ENCODE measurements at places on chromosomes 1 and 21.

- no peak for DNase-seq
Observed at GRCh38 chr21:36166705-36167104, 10.1 kb downstream of the DOP1B start.

DNA sequence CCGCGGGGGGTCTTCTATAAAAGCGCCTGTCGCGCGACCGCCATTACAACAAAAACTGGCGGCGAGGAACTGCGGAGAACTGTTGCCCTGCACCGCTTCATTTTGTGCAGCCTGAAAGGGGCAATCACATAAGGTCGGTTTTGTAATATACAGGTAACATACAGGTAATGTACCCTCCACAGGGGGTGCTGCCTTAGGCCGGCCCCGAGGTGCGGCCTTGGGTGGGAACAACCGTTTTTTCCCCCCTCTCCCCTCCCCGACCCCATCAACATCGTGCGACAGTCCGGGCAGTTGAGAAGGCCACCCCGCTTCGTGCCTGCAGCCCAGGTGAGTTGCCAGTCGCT is at the start of gene BRDT:
TSS of gene BRDT (plus strand) at position 46 of the 344 bp plus-strand sequence. CDS start 13,354 bp downstream, outside the sequence.
- DNase-seq, result no peak

DNA sequence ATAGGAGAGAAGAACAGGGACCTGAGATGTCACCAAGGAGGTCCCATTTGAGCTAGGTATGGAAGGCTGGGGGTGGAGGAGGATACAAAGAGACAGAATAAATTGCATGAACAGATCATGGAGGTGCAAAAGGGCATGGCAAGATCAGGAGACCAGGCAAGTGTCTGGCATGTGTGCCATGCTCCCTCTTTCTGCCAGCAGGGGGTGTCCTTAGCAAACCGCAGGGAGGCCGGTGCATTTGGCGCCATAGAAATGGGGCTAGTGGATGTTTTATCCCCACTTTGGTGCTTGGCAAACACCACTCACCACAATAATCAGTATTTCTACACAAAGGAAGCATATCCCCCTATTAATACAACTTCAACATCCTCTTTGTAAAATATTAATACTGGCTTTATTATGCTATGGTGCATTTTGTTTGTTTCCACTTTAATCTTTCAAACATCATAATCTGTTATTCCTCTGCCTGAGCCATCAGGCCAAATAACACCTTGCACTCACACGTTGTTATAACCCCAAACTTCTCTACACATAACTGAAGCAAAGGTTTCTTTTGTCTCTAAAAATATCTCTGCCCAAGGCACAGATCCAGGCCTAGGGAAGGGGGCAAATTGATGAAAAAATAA is 25.9 kb downstream of the S100A6 start:
- DNase-seq, result peak; percentile 29

GRCh38 chr1:14590411-14591180 is 7.9 kb upstream of the KAZN start:
- no peak for DNase-seq

DNA sequence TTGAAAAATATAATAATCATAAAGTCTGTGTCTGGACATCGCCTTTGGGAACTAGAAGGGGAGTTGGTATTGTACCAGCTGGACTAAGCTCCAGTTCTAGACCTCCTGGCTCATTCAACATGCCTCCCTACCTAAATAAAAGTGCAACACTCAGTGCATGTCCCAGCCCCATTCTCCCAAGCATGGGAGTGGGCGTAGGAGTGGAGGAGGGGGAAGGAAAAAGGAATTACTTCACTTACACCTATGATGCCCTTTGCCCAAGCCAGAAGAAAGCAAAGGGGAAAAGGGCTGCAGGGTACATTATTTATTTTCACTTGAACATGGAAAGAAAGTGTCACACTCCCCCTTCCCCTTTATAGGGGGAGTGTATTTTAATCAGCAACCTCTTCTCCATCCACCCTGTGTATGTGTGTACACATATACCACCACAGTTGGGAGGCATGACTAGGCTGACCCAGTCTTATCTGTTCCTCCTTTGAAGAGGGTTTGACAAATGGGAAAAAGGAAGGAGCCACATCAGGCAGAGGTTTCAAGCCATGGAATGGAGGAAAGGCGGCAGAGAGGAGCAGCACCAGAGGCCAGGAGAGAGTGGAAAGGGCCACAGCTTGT is 3.2 kb downstream of the NIT1 start:
- DNase-seq, result no peak

DNA sequence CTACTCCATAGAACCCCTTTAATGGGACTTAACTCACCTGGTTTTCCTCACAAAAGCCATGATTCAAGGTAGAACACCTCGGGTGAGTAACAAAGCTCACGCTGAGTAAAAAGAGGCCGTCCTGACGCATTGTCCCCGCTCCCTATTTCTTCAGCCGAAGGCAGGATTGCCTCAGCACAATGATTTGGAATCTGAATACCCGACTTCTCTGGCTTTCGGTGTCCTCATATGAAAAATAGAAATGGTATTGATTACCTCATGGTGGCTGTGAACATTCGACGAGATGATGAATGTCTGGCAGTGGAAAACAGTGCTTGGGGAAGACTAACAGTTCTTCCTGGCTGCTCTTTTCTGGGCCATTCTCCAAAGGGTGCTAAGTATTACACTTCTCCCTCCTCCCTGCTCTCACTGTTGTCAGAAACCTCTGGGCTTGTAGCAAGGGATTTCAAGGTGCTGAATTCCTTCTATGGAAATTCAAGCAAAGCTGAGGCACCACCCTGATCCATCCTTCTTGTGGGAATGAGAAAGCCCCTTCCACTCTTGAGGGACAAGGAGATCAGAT is 148.3 kb downstream of the C1orf94 start:
- no peak for DNase-seq

- no peak for DNase-seq
Observed at GRCh38 chr1:47334765-47335435, 1.3 kb downstream of the CMPK1 start.

DNA sequence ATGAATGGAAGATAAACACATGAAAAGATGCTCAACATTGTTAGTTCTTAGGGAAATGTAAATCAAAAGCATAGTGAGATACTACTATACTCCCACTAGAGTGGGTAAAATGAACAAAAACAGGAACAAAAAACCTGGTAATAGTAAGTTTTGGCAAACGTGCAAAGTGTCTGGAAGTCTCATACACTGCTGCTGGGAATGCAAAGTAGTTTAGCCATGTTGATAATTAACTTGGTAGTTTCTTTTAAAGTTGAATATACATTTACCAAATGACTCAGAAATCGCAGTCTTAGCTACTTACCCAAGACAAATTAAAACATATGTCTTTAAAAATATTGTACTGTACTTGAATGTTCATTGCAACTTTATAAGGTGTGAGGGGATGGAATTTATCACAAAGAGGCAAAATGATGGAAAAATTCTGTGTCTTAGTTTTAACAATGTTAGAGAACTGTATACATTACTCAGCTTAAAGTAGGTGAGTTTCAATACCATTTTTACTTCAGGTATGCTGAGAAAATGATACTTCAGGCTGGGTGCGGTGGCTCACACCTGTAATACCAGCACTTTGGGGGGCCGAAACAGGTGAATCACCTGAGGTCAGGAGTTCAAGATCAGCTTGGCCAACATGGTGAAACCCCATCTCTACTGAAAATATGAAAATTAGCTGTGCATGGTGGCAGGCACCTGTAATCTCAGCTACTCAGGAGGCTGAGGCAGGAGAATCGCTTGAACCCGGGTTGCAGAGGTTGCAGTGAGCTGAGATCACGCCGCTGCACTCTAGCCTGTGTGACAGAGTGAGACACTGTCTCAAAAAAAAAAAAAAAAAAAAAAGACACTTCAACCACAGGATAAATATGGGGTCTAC is 102.3 kb downstream of the PDE4B start:
- no peak for DNase-seq
